ENCODE measurements at places on chromosomes 13 and 19. TPM values are rescaled to one million over a fixed set of nuclear protein-coding genes. Genes with fewer than 3 reads are reported as not detected.

GRCh38 chr13:21322327-21322965, 136.7 kb downstream of the ZDHHC20 start:
- H3K4me3 ChIP-seq = no peak overlapping the region
- H3K27ac ChIP-seq = no peak overlapping the region
- peaks cover 7% of the 10 kb centered on the region for H3K36me3 ChIP-seq
- DNase-seq = no peak

DNA sequence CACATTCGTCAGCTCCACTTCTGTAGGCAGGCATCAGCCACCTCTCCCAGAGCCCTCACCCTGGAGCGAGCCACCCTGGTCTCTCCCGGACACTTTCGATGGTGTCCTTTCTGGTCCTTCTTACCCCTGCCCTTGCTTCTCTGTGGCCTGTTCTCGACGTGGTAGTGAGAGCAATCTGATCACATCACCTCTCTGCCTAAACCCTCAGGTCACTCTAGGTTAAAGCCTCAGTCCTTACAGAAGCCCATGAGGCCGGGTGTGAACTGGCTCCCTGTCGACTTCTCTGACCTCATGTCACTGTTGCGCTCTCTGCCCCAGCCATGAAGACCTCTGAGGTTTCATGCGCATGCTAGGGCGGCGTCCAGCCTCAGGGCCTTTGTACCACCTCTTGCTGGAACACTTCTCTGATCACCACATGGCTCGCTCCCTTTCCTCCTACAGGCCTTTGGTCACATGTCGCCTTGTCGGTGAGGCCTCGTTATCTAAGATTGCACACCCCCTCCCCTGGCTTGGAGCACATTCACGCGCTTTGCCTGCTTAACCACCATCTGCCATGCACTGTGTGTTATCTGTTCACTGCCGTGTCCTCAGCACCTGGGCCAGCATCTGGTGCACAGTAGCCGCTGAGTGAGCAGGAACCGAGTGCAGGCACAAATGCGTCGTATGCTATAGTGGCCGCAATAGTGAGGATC, 101.5 kb downstream of the DPF1 start:
- peaks cover 53% of the 10 kb centered on the region for H3K36me3 ChIP-seq
- no peaks in the 10 kb centered on the region for H3K27me3 ChIP-seq
- H3K4me1 ChIP-seq = no peaks in the 10 kb centered on the region
- H3K4me3 ChIP-seq = no peak overlapping the region

DNA sequence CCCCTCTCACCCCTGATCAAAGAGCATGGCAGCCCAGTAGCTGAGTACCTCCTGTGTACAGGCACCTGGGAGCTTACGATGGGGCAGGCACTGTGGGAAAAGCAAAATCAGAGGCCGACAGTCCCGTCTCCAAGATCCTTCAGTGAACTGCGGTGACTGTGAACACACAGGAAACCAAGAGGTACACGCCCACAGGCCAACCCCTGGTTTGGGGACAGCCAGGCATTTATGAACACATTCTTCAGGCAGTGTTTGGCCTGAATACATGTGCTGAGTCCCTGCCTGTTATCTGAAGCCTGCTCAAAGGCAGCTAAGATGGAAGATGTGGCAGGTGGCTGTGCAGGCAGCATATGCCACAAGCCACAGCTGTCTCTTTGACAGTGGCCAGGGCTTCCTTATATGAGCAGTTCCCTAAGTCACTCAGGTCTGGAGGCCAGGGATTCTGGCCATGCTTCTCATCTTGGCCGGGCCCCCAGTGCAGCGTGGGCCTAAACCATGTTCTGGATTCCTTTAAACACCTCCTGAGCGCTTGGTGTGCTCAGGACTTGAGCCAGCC, 123.6 kb downstream of the UQCRFS1 start:
- peaks cover 6% of the 10 kb centered on the region for H3K4me1 ChIP-seq
- no peak overlapping the region for H3K27ac ChIP-seq
- H3K4me3 ChIP-seq = no peak overlapping the region

GRCh38 chr19:36113894-36114720, 568 bp downstream of the POLR2I start:
- peaks cover 27% of the 10 kb centered on the region for H3K4me1 ChIP-seq
- peaks cover 14% of the 10 kb centered on the region for H3K36me3 ChIP-seq
- H3K4me3 ChIP-seq = peak overlapping the region; percentile 91
- DNase-seq = no peak

GRCh38 chr13:72462166-72462565, 265.3 kb downstream of the MZT1 start:
- H3K36me3 ChIP-seq = no peaks in the 10 kb centered on the region
- no peaks in the 10 kb centered on the region for H3K27me3 ChIP-seq
- no peak for DNase-seq
- H3K4me1 ChIP-seq = peaks cover 42% of the 10 kb centered on the region
- H3K4me3 ChIP-seq = no peak overlapping the region

The UBL5 gene
- total RNA-seq = 248 TPM

The C19orf33 gene
- total RNA-seq = 4.6 TPM
